Suppressor macrophage treated with lipopolysaccharide for 4 hours (primary cell): ENCODE measurements at places on chromosomes 16 and 17.

- no peak for DNase-seq
Measured at GRCh38 chr16:71732587-71732986, 8.1 kb upstream of the PHLPP2 start.

DNA sequence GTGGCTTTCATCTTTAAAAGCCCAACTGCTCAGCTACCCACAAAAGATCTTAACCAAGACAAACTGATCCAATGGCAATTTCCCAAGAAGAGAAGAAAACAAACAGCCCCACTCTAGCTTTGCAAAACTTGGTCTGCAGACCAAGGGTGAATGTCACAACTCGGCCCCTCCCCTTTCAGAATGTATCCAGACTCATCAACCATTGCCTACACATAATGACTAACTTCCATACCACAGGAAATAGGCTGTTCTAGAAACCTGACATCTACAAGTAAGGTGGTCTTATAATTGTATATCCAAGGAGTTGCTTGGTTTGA lies 16.0 kb downstream of the DCUN1D3 start:
- peak; percentile 48 for DNase-seq

DNA sequence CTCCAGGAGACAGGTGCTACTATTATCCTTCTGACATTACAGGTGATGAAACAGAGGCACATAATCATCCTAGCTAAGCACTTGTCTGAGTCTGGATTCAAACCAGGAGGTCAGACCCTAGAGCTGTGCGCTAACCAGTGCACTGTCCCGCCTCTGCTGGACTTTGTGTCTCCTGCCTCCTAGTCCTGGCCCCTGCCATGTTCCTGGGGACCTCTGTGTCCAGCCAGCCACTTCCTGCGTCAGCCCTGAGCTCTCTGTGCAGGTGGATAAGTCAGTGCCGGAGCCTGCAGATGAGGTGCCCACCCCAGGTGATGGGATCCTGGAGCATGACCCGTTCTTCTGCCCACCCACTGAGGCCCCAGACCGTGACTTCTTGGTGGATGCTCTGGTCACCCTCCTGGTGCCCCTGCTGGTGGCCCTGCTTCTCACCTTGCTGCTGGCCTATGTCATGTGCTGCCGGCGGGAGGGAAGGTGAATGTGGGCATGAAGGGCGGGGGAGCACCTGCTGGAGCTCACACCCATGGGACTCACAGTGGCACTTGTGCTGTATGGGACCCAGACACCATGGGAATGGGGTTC lies 4.2 kb downstream of the SGCA start:
- no peak for DNase-seq

DNA sequence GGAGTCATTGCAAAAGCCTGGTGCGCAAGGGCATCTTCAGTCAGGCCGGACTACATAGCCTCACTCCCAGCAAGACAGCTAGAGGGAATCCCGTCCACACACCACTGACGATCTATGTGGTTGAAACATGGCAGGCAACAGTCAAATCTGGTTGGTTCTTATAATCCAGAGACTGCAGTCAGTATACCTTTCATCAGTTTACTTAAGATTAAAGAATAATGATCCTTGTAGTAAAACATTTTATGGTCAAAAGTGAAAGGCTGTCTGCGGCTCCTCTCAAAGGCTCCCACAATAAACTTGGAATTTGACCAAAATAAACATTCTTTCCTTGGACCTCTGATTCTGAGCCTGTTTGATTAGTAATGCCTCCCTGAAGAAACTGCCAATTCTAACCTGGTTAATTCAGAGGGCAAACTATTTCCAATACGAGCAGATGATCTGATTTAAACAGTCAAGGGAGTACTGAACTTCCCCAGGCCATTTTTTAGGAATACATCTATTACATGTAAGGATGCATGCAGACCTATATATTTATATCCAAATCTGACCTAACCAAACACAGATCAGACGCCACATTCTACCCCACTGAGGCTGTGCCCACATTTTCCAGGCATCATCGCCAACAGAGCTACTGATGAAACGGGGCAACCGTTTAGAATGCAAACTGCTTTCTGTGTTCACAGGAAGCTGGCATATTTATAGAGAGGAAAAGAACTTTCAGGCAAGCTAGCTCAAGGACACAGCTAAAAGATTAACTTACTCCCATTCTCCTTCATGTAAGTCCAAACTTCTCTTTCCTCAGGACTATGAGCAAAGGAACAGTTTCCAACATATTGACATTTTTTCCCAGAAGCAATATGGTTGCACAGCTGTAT lies 15.3 kb upstream of the TXNDC11 start:
- DNase-seq = no peak

- peak; percentile 94 for DNase-seq
Measured at GRCh38 chr17:29042679-29043538, at the start of gene PIPOX. Gene PIPOX, plus strand, starts transcription at chr17:29043141. Its CDS starts 85 bp downstream, at chr17:29043226.

GRCh38 chr16:23486480-23486879 lies 23.8 kb downstream of the GGA2 start:
- no peak for DNase-seq

DNA sequence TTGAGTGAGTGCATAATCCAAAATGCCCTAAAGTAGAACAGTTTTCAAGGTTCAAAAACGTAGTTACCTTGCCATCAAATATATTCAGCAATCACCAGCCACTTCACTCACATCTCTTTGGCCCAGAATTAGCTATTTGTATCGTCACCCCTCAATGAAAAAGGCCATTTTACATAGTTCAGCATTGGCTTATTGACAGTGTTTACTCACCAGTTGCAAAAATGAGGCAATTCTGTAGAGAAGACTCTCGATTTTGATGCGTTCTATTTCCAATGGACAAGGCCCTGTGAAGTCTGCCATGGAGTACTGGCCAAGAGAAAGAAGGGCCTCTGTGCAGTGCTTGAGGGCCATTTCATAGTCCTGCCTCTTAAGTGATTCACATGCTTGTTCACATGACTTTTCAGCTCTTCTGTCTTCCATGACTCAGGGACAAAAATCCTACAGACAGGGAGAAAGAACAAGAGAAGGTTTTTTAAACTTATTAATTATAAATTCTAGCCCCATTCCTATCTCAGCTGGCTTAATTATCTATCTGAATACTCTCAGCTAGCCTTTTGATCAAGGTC lies 26.5 kb downstream of the HELZ start:
- peak; percentile 55 for DNase-seq

- no peak for DNase-seq
Measured at GRCh38 chr16:27256861-27257260, 11.7 kb downstream of the NSMCE1 start.

DNA sequence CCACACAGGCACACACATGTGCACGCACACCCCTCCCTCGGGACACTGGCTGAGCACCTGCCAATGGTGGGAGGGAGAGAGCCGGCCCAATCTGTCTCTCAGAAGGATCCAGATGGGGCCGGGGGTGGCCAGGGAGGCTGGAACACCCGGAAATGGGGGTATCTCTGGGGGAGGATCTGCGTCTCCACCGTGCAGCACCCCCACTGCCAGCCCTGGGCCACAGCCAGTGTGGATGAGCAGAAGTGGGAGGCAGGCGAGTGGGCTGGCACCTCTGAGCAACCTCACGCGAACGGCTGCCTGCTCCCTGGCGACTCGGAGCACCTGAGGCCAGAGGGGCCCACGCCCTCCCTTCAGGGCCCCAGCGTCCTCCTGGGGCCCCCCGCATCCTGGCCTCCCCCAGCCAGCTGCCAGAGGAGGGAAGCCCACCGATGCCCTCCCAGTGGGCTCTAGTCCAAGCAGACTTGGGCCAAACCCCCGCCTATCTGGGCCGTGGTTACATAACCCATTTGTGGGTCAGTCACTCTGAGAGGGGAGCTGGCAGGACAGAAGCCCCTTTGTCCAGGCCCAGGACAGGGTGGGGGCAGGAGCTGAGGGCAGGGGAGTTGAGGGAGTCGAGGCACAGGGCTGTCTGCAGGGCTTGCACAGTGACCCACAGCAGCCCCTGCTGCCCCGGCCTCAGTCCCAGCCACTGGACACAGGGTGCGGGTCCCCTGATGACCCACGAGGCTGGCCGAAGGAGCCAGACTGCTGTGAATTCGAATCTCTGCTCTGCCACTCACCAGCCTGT lies 5.6 kb downstream of the CASKIN1 start:
- DNase-seq = no peak

DNA sequence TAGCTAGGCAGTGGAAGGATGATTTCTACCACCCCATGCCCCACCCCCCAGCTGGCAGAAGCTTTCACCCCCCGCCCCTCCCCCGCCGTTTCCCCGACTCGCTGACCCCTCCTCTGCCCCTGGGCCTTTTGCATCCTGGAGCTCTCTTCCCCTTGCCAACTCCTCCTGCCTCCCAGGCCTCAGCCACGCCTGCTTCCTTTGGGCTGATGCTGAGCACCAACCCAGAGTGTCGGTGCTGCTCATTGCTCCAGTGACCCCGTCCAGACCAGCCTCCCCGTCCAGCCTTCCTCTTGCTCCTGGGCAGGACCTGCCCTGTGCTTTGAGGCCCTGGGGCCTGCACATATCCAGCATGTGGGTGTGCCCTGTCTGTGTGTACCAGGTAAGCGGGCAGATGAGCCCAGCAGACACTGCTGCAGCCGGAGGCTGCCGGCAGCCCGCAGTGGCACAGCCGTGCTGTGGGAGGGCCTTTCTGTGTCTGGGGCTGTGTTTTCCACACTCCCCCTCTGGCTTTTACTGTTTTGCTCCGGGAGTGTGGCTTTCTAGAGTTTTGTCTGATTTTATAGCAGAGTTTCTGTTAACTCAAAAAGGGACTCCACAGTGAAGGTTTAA lies 72.9 kb downstream of the JPH3 start:
- no peak for DNase-seq

- DNase-seq = no peak
Measured at GRCh38 chr17:82108496-82108945, 10.5 kb upstream of the FASN start.

GRCh38 chr16:87062569-87063442 lies 254.4 kb downstream of the C16orf95 start:
- DNase-seq = peak; percentile 89

GRCh38 chr16:65122724-65123395 lies 997 bp upstream of the CDH11 start:
- DNase-seq = no peak

DNA sequence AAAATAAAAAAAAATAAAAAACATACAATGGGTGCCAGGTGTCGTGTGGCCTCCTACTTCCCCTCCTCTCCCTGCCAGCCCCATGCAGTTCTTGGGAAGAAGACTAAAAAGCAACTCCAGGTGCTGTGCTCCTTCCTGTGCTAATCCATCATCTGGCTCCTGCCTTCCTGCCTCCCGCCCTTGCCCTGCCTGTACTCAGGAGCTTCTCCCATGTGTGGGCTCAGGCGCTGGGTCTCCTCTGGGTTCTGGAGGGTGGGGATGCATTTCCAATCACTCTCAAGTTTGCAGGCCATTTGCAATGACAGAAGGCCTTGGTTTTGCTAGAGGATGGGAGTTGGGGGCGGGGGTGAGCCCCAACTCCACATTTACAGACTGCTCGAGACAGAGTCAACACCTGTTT lies 122.9 kb downstream of the SDK2 start:
- DNase-seq = no peak

DNA sequence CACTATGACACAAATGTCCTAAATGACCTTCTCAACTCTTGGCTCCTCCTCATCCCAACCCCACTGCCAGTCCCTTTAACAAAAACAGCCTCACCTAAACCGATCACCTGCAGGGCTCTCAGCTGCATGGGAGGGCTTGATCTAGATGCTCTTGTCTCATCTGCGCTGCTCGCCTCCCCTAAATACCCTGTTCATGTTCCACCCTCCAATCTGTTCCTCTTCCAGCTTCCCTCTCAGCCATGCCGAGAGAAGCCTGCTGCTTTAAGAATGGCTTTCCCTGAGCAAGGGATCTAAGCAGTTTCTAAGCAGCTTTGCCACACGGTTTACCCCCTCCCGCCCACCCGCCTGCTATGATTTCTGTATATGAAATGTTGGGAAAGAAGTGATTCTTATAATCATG lies 23.7 kb downstream of the PIPOX start:
- DNase-seq = no peak

GRCh38 chr17:64418506-64419339 lies 28.1 kb upstream of the PECAM1 start:
- peak; percentile 78 for DNase-seq

- DNase-seq = no peak
Measured at GRCh38 chr17:83106913-83107655, 27.7 kb downstream of the METRNL start.

DNA sequence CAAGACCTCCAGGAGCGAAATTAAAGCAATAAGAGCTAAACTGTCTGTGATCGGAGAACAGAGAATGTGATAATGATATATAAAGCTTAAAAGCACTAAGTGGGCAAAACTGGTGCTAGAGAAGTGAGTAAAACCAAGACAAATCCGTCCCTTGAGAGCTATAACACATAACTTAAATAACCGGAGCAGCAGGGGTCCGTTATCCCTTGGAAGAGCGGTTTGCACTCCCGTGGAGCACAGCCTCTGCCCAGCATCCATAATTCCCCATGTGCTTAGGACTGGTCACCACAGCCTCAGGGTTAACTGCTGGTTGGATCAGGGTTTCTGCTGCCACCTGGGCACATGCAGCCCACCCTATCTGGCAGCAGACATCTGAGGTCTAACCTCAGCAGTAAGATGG lies 489.0 kb downstream of the NPIPA7 start:
- no peak for DNase-seq

DNA sequence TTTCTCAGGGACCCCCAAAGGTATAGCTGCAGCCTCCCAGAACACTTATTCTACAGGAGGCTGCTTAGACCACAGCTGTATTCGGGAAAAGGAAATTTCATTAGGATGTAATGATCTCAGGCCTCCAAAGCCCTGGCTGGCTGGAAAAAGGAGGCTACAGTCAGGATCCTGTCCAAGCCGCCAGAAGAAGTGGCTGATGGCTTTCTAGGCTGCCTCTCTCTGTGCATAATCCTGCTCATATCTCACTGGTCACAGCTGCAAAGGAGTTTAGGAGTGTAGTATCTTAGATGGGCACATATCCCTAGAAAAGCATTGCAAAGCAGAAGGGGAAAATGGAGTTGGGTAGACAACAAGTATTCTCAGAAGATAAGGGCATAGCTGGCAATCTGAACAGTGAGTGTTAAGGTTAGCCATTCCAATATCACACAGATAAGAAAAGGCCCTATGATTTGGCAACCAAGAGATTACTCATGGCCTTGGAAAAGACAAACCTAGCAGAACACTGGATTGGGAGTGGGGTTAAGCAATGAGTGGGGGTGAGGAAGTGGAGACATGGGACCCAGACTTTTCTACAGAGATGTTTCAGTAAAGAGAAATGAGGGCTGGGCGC lies 26.0 kb upstream of the PRKCA start:
- DNase-seq = no peak

GRCh38 chr17:51692917-51693316 lies 432.6 kb downstream of the UTP18 start:
- DNase-seq = no peak
